ENCODE measurements at places on chromosomes 6 and 20.

- no peak for DNase-seq
These were observed 188.0 kb upstream of the TAB2 start for GRCh38 chr6:149129371-149130077.

GRCh38 chr6:91659891-91660290 is 1073.0 kb upstream of the MAP3K7 start:
- DNase-seq = no peak

DNA sequence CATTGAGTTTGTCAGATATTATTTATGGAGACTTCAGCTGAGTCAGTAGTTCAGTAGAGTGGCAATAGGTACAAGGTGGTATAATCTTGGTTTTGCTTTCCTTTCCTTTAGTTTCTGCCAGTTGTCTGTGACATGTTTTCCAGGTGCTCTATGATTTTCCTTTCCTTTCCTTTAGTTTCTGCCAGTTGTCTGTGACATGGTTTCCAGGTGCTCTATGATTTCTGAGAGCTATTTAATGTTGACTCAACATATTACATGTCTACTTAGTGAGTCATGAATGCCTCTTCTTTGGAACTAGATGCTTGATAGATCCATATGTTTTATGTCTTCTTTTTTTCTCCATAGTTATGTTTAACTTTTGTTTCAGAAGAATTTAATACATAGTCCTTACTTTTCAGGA is 186.4 kb upstream of the DEFB112 start:
- no peak for DNase-seq

DNA sequence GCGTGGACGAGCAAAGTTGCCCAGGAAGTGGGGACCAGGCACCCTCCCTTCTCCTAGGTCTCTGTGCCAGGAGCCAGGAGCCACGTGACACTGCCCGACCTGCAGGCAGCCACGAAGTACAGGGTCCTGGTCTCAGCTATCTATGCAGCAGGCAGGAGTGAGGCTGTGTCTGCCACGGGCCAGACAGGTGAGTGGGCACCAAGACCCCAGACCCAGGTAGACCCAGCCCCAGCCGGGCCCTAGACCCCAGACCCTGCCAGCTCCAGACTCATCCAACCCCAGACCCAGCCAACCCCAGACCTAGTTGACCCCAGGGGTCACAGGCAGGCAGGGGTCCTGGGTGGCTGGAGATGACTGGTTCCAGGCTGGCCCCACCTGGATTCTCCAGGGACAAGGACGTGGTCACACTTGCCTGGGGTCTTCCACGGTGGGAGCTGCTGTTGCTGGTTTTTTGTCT is 21.1 kb downstream of the COL20A1 start:
- no peak for DNase-seq

DNA sequence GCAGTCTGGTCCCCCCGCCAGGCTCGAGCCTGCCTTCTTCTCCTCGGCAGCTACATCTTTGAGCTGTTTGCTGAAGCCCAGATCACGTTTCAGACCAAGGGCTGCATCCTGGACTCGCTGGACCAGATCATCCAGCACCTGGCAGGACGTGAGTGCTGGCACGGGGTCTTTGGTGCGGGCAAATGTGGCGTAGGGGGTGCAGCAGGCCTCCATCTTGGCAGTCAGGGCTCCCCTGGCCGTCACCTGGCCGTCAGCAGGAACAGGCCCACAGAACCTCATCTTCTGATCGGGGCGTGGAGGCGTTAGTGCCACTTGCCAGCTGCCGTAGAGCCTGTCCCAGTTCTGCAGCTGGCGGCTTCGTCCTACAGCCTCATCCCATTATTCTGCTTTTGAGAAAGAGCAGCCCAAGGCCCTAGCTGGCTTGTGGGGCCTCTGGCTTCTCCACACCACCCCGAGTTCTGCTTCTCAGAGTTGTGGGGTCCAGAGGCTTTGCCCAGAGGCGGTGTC is 16.6 kb upstream of the TNFRSF6B start:
- no peak for DNase-seq

- no peak for DNase-seq
These were observed 4.3 kb downstream of the SNHG17 start for GRCh38 chr20:38430679-38431325.

DNA sequence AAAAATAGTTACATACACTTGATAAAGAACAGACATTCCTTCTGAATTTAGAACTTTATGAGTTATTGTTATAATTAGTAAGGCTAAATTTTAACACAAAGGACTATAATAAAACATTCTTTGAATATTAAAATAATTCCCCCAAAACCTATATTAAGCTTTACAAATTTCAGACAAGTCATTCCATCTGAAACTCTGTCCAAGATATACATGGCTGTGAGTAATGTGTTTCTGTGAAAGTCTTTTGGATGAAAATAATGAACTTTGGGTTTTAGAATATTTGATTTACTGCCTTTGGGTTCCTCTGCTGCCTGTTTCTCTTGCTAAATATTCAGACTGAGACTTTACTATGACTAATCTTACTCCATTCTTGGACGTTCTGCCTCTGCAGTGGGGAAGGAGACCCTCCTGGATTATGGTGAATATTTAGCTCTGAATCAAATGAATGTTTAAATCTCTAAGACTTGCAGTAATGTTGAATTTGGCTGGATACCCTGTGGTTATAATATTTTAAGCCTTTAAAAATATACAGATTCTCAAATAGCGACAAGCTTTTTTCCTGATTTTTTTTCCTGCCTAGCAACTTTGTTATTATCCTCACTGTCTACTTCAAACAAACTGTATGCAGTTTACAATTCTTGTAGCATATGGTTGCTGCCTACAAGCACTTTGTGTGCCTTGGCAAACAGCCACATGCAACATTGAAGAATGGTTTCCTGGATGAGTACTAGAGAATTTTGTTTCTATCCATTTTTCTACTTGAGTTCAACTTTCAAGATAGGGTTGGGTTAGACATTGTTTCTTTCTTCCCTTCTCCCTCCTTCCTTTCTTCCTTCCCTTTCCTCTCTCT is 51.4 kb downstream of the TXLNB start:
- no peak for DNase-seq

DNA sequence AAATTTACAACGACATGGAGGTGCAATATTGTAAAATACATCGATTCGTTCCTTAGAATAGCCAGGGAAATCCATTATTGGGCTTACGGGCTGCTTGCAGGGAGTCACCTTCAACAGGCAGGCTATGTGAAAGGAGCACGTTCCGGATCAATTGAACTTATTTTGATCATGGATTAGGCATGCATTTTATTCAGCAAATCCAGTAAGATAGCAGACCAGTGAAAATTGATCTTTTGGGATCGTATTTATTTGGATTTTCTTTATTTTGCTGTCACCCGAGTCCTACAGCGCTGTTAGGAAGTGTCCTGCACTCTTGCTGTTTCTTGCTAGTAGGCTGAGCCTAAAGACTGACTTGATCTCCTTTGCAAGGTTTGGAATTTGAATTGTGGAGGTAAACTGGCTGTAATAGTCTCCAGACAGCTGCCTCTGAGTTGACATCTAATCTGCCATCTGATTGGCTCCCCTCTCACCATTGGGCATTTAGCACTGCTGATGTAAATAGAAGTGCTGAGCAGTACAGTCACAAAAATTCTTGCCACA is 3.0 kb downstream of the ARID1B start:
- DNase-seq = peak; percentile 94
